Stromal cell of bone marrow (primary cell): ENCODE measurements at places on chromosomes 2 and 18.
A peak's percentile ranks its signal among the peaks of the same experiment; 100 is the strongest.

DNA sequence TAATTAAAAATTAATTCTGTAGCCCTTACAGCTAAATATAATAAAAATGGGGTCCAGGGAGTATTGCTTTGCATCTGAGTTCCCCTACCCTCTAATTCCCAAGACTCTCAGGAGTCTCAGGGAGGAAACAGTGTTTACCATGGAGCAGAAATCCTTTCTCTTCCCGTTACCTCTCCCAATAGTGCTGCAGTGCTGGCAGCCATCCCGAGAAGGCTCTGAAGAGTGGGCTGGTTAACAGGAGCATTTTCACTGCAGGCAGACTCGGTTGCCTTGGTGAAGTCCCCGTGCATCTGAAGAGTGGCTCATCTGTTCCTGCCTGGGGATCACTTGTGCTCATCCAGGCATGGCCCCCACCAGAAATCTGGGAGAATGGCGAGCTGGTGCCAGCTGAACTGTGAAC, 41.8 kb upstream of the TMEM178A start:
- DNase-seq = no peak

DNA sequence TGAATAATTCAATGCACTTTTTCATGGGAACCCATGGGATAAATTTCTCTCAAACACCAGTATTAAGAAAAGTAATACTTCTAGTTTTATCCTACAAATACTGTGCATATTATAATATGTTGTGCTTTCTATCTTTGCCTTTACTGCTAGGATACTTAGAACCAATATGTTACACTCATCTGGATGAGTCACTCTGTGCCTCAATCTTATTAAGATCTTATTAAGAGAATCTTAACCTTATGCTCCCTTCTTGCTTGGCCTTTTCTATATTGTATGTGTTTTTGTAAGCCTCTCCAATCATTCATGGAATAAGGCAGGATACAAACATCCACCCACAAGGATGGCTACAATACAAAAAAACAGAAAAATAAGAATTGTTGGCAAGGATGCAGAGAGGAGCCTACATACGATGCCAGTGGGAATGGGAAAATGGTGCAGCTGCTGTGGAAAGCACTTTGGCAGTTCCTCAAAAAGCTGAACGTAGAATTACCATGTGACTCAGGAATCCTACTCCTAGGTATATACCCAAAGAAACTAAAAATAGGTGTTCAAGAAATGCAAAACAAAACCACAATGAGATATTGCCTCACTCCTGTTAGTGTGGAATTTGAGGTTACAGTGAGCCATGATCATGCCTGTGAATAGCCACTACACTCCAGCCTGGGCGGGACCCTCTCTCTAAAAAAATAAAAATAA, 10.7 kb upstream of the TWSG1 start:
- DNase-seq = no peak

DNA sequence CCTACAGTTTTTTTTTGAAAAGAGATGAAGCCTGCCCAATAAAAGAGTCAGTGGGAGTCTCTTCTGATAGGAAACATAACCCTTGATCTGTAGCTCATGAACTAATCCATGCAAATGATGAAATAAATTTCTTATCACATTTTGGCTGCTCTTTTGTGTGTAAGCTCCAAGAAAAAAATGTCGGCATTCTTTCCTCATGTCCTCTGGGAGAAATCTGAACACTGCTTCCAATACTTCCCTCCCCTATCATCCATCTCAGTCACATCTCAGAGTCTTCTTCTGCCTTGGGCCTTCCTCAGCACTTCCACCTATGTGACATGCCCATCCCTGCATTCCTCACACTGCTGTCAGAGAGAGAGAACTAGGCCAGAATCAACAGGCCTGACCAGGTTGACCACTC, 395.7 kb upstream of the ST6GAL2 start:
- no peak for DNase-seq

DNA sequence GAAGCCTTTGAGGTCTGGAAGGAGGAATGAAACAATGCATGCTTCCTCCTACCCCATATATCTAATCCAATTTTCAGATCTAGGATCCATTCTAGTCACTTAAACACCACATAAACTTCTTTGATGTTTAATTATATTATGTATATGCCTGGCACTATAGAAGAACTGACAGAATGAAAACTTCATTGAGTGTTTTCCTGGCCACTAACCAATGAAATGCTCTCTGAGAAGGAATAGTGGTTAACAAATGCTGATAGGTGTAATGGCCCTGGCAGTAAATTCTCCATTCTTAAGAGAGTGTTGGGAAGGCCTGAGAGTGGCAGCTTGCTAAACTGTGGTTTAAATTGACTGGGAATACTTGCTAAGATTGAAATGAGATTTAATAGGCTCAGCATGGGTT, 710.0 kb downstream of the LRRTM4 start:
- no peak for DNase-seq

GRCh38 chr2:238772635-238773297, 75.1 kb upstream of the TWIST2 start:
- DNase-seq = no peak

GRCh38 chr2:202152104-202152715, 79.2 kb downstream of the KIAA2012 start:
- DNase-seq = peak; percentile 52

DNA sequence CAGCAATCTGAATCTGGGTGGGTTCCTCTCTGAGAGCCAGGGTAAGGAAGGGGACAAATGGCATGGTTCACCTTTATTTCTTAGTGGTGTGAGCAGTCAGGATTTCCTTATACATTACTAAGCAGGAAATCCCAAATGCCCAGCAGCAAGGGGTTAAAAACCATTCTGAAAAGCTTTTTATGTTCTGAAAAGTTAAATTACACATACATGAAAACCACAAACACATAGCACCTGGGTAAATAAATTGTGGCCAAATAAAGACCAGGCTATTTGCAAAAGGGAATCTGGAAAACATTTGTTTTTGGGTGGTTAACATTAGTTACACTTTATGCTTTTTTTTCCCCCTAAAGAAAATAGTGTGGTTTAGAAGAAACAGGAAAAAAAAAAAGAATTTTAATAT, 156.1 kb downstream of the AGPS start:
- DNase-seq = no peak

DNA sequence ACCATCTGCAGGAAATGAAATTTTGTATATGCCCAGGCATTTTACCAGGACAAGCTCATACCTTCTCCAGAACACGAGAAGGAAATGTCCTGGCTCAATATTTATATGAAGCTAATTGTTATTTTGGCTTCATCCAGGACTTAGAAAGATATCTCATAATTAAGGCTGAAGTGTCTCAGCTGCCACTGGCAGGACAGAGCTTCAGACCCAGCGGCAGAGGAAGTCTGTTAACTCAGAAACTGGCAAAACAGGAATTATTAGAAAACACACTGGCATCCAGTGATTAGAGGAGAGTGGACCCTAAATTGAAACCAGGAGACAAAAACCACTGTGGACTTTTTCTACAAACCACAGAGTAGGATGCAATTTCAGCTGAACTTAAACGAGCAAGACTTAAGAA, 329.7 kb downstream of the CYRIA start:
- no peak for DNase-seq

- DNase-seq = no peak
These were observed 43.9 kb downstream of the LANCL1 start for GRCh38 chr2:210432633-210433032.

- DNase-seq = no peak
These were observed 161.9 kb downstream of the SUCLG1 start for GRCh38 chr2:84297155-84297554.

DNA sequence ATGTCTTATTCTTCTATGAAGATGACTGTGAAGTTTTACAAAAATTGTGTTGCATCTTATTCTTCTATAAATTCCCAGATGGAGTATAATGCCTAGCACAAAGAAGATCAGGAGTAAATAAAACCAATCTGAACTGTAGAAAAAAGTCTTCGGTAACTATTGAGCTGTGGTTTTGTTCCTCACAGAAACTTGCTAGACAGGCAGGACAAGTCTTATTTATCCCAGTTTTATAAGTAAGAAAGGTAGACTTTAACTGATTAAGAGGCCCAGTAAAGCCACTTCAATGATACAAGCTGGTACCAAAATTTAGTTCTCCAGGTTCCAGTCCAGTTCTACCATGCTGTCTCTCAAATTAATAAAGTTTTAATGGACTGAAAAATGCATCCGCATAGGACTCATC, 526.7 kb upstream of the SETBP1 start:
- DNase-seq = no peak

- no peak for DNase-seq
These were observed 297.8 kb upstream of the PIK3C3 start for GRCh38 chr18:41657189-41657588.

- DNase-seq = peak; percentile 78
These were observed 176.7 kb downstream of the GLI2 start for GRCh38 chr2:120912101-120912985.

- DNase-seq = no peak
These were observed 86.4 kb upstream of the RGPD4 start for GRCh38 chr2:107740300-107740699.

- no peak for DNase-seq
These were observed 141.2 kb downstream of the PMAIP1 start for GRCh38 chr18:60040971-60041370.

DNA sequence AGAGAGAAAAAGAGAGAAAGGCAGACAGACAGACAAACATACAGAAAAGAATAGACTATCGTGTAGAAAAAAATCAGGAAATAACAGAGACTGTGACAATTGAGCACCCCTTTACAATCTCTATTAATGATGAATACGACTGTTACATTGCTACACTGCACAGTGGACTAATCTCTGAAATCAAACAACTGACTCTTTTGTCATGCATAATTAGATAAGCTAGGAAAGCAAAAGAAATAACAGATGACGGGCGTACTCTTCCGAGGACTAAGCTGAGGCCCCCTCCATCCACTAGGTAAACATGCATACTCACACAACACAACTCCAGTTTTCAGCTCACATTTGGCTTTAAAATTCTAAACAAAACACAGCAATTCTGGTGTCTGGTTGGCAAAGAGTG, 267.0 kb downstream of the NOL4 start:
- no peak for DNase-seq

DNA sequence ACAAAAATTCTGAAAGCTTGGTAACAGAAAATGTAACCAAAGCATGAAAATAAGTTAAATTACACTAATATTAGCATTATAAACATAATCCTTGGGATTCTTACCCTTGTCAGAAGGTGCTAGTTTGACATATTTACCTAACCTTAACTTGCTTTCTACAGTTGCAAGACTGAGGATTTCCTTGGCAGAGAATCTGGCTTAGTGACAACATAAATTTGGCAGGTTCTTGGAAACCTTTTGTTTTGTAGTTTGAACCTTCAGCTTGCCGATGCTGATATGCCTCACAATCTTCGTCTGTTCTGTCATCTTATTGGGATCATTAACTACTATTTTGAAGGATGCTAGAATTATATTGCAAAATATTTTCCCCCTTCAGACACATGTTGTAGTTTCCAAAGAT, 3.4 kb downstream of the XIRP2 start:
- no peak for DNase-seq

DNA sequence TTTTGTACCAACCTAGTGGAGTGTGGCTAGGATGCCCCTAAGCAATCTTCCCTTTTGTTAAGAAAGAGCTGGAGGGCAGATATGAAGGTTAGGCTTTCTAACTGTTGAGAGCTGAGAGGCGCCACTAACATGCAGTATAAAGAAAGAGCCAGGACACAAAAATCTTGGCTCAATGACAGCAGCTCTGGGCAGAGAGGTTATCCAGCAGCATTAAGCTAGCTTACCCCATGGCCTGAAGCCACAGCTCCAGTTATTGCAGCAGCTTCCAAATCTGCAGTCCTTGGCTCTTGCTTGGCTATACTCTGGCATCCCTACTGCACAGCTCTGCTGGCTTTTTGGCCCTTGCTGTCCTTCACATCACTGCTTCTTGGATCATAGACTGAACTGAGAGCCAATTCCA, 213.4 kb downstream of the GPD2 start:
- peak; percentile 37 for DNase-seq

- no peak for DNase-seq
These were observed 66.1 kb downstream of the RBBP8 start for GRCh38 chr18:22999212-22999611.

DNA sequence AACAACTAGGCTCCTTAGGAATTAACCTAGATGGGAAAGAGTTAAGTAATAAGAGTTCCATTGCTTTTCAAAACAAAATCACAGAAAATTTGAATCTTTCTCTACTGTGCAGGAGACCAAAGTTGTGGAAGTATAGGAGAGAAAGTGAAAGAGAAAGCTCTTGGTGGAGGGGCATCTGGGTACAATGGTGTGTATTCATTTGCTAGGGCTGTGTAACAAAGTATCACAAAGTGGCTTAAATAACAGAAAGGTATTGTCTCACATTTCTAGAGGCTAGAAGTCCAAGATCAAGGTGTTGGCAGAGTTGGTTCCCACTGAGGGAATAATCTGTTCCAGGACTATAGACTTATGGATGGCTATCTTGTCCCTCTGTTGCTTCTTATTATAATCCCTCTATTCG, 50.5 kb upstream of the GORASP2 start:
- no peak for DNase-seq

DNA sequence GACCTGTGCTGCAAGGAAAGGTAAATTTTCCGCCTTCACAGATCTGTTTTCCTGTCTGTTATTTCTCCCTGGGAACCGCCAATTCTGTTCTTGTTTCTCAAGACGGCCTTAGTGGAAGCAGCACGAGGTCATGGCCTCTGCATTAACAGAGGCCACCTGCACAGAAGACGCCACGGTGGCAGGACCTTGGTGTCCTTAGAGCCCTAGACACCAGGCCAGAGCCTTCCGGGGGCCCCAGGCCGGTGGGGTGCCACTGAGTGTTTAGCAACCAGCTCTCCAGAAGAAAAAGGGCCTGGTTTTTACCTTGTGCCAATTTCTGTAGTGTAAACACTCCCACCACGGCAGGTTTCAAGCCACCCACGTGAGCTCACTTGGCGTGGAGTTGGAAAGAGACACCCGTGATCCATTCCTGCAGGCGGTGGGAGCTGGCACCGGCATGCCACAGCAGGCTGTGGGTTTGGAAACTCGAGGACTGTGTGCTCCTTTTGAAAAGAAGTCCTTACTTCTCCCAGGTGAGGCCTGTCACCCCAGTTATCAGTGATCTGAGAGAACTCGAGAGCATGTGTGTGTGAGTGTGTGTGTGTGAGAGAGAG, 103.9 kb upstream of the HDAC4 start:
- no peak for DNase-seq

DNA sequence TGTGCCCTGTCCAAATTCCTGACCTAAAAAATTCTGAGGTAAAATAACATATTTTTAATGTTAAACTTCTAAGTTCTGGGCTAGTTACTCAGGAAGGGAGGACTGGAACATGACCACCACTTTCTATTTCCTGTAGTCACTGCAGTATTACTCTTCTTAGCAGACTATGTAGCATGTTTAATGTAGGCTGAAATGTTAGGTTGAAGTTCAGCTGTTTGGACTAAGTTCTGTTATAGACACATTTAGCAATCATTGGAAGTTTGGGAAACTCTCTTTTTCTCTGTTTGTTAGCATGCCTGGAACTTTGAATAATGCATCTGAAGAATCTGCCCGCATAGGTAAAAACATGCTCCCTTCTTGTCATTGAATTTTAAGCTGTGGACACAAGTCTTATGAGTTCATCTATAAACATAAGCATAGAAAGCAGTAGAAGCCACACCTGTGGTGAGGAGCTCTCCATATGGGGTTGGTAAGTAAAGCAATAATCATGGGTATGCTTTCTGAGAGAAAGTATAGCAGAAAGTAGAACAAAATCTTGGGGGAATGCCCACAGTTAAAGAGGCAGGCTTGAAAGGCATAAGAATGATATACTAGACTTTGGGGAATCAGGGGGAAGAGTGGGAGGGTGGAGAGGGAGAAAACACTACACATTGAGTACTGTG, 52.6 kb downstream of the IL1R2 start:
- DNase-seq = no peak

GRCh38 chr18:37403788-37404187, 161.8 kb downstream of the CELF4 start:
- DNase-seq = no peak
